ENCODE measurements at places on chromosomes 2 and 18. TPM values are rescaled to one million over a fixed set of nuclear protein-coding genes. Genes with fewer than 3 reads are reported as not detected.

ASNSD1 gene
- 20.4 TPM for total RNA-seq

KLHL41 gene
- not detected for total RNA-seq

CPLX4 gene
- total RNA-seq = not detected

HOXD13 gene
- total RNA-seq = not detected

ITGB6 gene
- total RNA-seq = 9.9 TPM

HOXD10 gene
- not detected for total RNA-seq

CDH7 gene
- total RNA-seq = not detected

SPATA3 gene
- not detected for total RNA-seq

LINC00305 gene
- total RNA-seq = not detected

PRKAG3 gene
- total RNA-seq = not detected

GALNT14 gene
- total RNA-seq = 26.1 TPM

STON1 gene
- total RNA-seq = 7.2 TPM

TIA1 gene
- 229 TPM for total RNA-seq

COX7A2L gene
- 85.8 TPM for total RNA-seq

CRYGD gene
- not detected for total RNA-seq

SLC38A11 gene
- total RNA-seq = 3.2 TPM

FARP2 gene
- 153 TPM for total RNA-seq

LYPD6B gene
- 4.4 TPM for total RNA-seq

FOXD4L1 gene
- not detected for total RNA-seq

CYB5A gene
- total RNA-seq = 171 TPM

BCL11A gene
- 94.9 TPM for total RNA-seq

NETO1 gene
- not detected for total RNA-seq

RPRM gene
- total RNA-seq = 0.54 TPM

FOSL2 gene
- total RNA-seq = 236 TPM
